ENCODE measurements at places on chromosomes 4 and X.

DNA sequence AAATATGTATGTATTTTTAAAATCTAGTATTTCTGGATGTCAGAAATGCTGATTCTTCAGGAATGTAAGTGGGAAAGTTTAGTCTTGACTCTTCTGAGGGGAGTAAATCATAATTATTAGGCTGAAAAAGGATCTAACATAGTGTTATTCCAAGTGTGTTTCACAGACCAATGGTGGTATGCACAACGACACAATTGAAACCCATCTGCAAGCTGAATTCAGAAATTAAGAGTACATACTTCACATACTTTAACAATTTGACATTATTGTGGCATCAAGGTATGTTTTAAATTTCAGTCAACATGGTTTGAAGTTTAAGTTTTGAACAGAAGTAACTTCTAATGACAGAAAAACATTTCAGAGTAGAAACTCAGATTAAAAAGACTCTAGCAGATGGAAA lies 236.7 kb downstream of the SLC7A11 start:
- no peak for DNase-seq

DNA sequence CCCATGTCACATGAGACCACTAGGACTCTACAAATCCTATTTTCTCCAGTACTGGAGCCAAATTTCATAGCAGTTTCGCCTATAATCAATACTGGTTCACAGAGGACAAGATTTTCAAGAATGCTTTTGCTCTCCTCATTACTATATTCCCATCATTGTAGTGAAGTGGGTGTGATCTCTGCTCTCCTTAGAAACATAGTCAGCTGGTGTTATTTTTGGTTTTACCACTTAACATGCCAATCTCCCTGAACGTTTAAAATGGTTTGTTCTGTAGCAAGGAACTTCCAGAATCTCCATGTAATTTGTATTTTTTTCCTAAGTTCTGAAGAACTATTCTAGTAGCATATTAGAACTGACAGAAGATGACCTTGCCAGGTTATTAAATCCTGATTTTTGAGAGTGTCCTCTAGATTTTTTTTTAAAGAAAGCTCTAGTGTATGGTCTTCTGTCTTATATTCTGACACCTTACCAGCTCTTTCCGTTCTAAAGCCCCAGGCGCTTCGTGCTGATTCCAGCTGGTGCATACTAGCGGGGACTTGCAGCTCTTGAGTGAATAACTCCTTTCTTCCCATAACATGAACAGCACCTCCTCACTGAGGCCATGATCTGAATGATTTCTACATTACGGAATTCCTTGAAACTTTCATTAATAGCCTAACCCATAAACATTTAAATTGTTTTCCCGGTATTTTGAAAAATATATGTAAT lies 1372.9 kb downstream of the TECRL start:
- no peak for DNase-seq

- DNase-seq: peak; percentile 58
These were observed 154.9 kb upstream of the BMP3 start for GRCh38 chr4:80875642-80876041.

- no peak for DNase-seq
These were observed 378.6 kb upstream of the ANXA10 start for GRCh38 chr4:167713756-167714155.

GRCh38 chr4:161916035-161916434 lies 247.8 kb downstream of the FSTL5 start:
- no peak for DNase-seq

GRCh38 chr4:45363931-45364330 lies 637.6 kb upstream of the GNPDA2 start:
- no peak for DNase-seq

DNA sequence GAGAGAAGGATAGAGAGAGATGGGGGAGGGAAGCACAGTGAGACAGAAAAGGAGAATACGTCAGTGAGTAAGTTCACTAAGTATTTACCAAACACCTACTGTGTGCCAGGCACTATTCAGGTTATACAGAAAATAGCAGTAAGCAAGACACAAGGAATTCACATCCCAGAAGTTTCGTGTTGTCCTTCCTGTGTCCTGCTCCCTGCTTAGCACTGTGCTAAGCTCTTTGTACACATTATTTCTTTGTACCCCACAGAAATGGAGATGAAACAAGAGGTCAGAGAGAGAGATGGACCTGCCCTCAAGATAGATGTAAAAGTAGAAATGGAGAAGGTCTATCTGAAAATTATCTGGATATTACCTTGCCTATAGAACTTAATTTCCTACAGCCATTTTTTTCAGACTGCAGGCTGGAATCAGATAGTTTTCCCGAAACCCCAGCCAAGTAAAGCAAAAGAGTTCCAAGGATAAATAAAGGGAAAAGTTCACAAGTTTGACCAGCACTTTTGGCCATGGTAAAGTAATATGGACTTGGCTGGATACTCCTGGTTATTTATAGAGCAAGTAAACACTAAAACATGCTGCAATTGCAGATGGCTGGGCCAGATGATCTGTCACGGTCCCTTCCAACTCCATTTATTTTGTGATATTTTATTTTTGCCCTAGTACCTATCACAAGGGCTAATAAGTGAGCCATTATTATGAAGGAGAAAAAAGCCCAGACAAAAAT lies 353.7 kb upstream of the SLC7A11 start:
- no peak for DNase-seq

- no peak for DNase-seq
These were observed 106.6 kb upstream of the HS3ST1 start for GRCh38 chr4:11535333-11535732.

- peak; percentile 66 for DNase-seq
These were observed 1.6 kb upstream of the LIN54 start for GRCh38 chr4:83012200-83012686.

DNA sequence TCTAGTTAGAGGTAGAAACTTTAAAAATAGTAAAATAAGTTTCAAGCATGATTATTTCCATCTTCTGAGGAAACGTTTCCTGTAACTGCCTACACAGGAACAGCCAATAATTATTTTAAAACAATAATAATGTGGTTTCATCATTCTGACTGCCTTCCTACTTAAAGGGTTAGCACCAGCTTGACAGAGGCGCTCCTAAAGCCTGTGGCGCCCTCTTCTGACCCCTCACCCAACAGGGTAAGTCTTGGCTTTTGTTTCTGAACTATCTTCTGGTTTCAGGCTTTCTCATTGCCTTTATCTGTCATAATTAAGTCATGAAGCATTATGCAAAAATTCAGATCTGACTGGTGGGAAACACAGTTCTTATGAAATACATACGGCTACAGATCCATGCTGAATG lies 96.7 kb downstream of the ITM2A start:
- DNase-seq: peak; percentile 84

DNA sequence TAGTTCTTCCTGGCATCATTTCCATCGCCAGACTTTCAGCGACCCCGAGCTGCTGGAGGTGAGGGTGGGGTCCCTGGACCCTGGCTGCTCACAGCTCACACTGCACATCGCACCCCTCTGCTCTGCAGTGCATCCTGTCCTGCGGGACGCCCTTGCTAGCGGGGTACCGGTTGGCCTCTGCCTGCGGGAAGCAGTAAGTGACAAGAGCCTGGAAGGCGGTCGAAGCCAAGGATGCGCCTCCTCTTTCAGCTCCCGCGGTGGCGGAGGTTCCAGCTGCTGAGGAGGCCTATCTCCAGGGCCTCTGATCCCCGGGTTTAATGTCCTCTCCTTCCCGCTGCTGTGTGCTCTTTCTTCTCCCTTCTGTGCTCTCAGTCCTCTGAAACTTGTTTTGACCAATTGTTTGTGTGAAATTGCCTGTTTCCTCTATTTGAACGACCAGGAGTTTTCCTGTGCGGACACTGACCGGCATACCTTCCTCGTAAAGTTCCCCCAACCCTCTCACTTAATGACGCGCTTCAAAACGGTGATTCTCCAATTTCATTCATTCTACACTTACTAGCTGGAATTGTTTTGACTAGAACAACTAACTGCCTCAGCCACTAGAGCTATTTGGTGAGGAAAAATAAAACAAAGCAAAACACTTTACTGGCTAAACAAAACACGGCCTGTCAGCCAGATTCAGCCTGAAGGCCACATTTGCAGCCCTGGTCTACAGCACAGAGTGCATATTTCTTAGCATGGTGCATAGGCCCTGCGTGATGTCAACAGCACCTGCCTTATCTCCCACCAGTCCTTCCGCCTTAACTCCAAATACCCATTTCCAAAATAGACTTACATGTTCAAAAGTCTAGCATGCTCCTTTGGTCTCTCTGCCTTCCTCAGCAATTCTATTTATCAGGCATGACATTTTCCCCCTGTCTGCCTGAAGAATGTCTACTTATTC lies 28.0 kb downstream of the MGAT4D start:
- DNase-seq: no peak

GRCh38 chrX:1500701-1501624 lies 36.0 kb downstream of the P2RY8 start:
- no peak for DNase-seq

GRCh38 chr4:70405765-70406164 lies 8.0 kb downstream of the OPRPN start:
- no peak for DNase-seq

All from hematopoietic multipotent progenitor cell treated with erythropoietin and hydrocortisone succinate and interleukin-3 and kit ligand, for 4 days (in vitro differentiated cells).